ENCODE measurements at places on chromosomes 16 and 17. TPM values are rescaled to one million over a fixed set of nuclear protein-coding genes. Genes with fewer than 3 reads are reported as not detected.

Gene C17orf107
- total RNA-seq: 5.6 TPM

Gene TPSAB1
- 0.99 TPM for total RNA-seq

Gene ARL17A
- total RNA-seq: 13.5 TPM

Gene SGCA
- 58.7 TPM for total RNA-seq

Gene GPR142
- total RNA-seq: 0.29 TPM

Gene RPA1
- total RNA-seq: 36.1 TPM

Gene MYH10
- total RNA-seq: 293 TPM

Gene TMEM97
- total RNA-seq: 25.3 TPM

Gene GSE1
- 95.9 TPM for total RNA-seq

Gene PRSS21
- total RNA-seq: not detected

Gene LRRC45
- total RNA-seq: 10.9 TPM

Gene DHRS7C
- 25.3 TPM for total RNA-seq

Gene ACSM3
- 38.2 TPM for total RNA-seq

Gene TEX2
- total RNA-seq: 25.2 TPM

Gene KRT40
- total RNA-seq: 0.23 TPM

Gene SYNGR3
- total RNA-seq: 3.2 TPM

Gene MSI2
- total RNA-seq: 125 TPM

Gene CYTH1
- total RNA-seq: 37.5 TPM

Gene FBXL20
- total RNA-seq: 20.7 TPM

Gene NLRC5
- total RNA-seq: 13.5 TPM

Gene TMEM92
- 0.58 TPM for total RNA-seq

Gene TEKT5
- 0.64 TPM for total RNA-seq

Gene KRT28
- not detected for total RNA-seq

Gene ZNF624
- total RNA-seq: 10.6 TPM

Gene WIPI1
- 33.3 TPM for total RNA-seq

Gene PYY
- not detected for total RNA-seq

Gene HBZ
- 38.7 TPM for total RNA-seq

Gene TMEM100
- 25.9 TPM for total RNA-seq
